Liver (tissue), 10 donors: ENCODE measurements at places on chromosomes 12 and 14. TPM values are rescaled to one million over a fixed set of nuclear protein-coding genes. Genes with fewer than 3 reads are reported as not detected.

The CLEC1A gene
- total RNA-seq: 2.1 TPM

The SMCO2 gene
- not detected for total RNA-seq

The STON2 gene
- 30.0 TPM for total RNA-seq

The PNN gene
- 31.5 TPM for total RNA-seq

The TMTC2 gene
- 0.61 TPM for total RNA-seq

- no peak for DNase-seq
Observed at GRCh38 chr12:49279706-49280159, 14.9 kb downstream of the TUBA1C start.

- DNase-seq: no peak
Observed at GRCh38 chr14:34190717-34191116, 239.8 kb upstream of the EGLN3 start.

- DNase-seq: no peak
Observed at GRCh38 chr14:54713379-54713778, 146.5 kb downstream of the SAMD4A start.

GRCh38 chr12:49369411-49370145 lies 2.3 kb downstream of the SPATS2 start:
- no peak for DNase-seq

- no peak for DNase-seq
Observed at GRCh38 chr12:39586816-39587215, 32.8 kb downstream of the ABCD2 start.

DNA sequence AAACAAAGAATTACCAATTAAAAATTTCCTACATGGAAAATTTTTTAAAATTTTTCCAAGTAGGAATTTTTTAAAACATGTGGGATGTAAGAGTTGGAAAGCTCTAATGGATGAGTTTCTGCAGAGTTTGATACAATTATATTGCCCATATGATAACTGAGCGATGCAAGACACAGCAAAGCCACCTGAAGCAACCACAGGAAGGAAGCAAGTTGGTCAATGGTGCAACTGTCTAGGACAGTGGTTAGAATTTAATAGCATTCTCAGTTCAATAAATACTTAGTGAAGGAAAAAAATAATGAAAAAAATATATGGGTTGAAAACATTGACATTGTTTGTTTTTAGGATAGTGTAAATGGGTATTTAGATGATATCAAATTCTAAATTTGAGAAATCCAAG lies 178.6 kb upstream of the GARIN2 start:
- no peak for DNase-seq

DNA sequence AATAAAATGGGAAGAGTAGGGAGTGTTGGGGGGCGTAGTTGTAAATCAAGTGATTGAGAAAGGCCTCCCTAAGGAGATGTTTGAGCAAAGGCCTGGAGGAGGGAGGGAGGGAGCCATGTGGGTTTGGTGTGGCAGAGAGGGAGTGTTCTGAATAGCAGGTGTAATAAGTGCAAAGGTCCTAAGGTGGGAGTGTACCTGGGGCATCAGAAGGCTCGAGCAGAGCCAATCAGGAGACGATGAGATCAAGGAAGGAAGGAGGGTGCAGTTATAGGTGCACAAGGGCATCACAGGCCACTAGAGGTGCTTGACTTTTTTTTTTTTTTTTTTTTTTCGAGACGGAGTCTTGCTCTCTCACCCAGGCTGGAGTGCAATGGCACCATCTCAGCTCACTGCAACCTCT lies 77.9 kb upstream of the PLXNC1 start:
- DNase-seq: no peak

DNA sequence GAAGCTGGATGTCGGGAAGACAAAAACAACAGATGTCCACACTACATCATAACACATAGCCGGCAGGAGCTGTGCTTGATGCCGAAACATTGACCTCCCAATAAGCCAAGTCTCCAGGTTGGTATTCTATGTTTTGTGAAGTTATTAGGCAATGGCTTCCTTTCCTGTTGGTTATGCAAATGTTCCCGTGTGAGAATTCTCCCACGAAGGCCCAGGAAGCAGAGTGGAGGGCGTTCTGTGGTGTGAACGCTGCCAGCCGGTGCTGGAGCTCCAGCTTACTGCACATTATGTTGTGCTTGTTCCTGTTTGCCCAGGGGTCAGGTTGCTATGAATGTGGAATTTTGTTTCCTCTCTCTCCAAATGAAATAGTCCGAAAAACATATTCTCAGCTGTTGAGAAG lies 156.4 kb upstream of the HMGA2 start:
- no peak for DNase-seq

- no peak for DNase-seq
Observed at GRCh38 chr14:56811593-56812363, 1.5 kb upstream of the OTX2 start.

- no peak for DNase-seq
Observed at GRCh38 chr12:75477137-75477536, 3.4 kb upstream of the GLIPR1 start.

GRCh38 chr14:89349171-89350008 lies 67.6 kb downstream of the FOXN3 start:
- DNase-seq: no peak

DNA sequence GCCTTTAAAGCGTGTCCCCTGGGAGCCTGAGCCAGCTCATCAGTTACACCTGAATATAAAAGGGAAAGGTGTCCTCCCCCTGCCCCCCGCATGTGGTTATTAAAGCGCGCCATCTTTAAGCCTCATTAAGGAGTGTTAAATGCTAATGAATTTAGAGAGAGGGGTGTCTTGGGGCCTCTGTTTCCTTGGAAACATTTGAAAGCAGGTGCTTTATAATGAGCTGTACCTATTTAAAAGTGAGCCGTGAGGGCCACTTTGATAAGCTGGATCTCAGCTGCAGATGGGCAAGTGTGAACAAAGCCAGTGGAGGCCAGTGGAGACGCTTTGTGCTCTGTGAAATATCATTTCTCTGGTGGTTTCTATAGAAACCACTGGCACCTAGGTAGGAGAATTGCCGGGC lies 84.0 kb downstream of the BEGAIN start:
- DNase-seq: no peak

GRCh38 chr14:104446611-104447010 lies 133.0 kb upstream of the C14orf180 start:
- DNase-seq: no peak

DNA sequence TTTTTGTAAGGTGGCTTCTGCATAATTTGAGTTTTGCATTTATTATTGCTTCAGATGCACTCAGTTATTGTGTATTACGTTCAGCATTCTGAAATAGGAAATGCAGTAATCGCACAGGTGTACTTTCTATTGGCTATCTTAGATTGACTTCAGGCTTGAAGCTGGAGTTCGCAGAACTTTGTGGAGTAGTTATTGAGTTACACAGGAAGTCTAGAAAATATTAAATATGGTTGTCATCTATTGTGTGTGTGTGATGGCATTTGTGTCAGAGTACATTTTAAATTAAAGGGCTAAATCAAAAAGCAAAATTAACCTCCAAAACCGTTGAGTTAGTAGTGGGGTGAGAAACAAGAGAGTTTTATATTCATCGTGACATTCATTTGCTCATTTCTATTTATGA lies 2.7 kb downstream of the ARID2 start:
- DNase-seq: no peak

GRCh38 chr14:51053157-51053556 lies 41.7 kb downstream of the TRIM9 start:
- DNase-seq: no peak

DNA sequence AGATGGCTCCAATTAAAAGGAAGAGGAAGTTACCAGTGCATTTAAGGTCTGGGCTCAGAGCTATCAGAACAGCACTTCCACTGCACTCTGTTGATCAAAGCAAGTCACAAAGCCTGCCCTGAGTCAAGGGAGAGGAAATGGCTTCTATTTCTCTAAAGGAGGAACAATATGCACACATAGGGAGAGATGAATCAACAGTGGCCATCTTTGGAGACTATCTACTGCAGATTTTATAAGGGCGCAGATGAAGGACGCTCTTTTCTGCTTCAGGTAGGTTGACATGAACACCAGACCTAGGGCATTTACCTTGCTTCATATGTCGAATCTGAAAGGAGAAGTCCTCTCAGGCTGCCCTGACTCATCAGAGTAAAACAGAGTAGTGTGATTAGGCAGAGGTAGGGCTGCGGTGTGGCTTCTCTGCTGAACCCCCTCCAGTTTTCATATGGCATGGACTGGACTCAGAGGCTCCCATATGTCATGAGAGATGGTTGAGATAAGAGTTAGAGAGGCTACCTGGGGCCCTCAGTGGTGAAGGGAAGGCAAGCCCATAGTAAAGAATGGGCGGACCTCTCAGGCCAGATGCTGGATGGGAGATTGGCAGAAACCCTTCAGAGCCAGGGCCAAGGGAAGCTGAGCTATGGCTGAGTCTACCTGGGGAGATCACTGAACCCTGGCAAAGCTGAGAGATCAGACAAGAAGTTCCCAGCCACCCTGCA lies 84.4 kb downstream of the ARF6 start:
- no peak for DNase-seq

DNA sequence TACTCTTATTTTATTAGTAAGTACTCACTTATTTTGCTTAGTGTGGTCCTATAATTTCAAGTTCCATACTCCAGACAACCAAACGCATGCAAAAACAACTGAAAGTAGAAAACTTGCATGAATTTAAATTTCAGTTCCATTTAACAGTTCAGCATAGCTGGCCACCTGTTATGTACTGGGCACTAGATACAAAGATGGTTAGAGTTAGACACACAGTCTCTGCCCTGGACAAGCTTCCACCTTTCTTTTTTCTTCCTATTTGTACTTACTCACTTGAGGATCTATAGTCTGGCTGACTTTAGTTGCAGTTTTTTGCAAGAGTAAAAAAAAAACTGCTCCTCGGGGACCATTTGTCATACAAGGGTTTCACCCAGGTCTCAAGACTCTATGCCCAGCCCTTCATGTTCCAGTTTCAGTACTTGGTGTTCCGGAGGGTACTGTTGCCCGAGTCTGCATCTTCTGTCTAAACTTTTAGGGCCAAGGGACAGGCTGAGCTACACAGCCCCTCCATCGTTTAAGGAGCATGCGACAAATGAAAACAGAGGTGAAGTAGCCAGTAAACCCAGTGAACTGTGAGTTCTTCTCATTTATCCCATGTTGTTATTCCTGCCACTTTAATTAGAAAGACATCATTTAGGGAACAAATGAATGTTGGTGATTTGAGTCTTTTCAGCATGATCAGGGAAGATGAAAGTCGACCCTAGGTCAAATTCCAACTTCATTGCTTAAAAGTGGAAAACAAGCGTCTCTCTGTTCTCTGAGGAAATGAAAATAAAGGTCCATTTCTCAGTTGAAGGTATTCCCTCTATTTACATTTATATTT lies 22.3 kb downstream of the RPGRIP1 start:
- no peak for DNase-seq

DNA sequence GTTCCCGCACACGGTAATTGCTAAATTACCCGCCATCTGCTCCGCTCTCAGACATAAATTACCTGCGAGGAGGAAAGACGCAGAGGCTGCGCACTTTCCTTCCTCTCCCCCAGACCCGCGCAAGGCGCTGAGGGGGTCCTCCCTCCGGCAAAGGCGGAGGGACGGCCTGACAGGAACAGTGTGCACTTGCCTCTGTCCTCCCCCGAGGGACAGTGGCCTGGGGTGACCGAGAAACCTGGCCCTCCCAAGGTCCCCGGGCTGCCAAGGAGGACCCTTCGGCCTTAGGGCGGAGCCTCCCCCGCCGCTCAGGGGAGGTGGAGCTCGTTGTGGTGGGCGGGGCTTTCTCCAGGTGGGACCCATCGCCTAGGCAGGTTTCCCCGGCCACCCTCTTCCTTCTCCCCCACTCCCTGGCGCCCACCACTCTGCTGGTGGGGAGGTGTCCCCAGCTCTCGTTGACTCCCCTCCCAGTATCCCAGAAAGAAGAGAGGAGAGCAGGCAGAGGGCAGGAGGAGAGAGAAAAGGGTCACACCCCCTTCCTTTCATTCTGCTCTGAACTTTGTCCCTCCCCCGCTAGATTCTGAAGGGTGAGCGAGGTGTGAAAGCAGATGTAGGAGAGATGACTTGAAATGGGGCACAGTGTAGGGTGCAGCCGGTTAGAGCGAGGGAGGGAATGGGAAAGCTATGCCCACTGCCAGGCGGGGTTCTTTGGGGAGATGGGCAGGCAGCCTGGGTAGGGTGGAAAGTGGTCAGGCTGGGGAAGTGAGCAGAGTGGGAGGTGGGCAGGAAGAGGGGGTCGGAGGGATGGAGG lies 11.4 kb upstream of the CALCOCO1 start:
- DNase-seq: no peak

- no peak for DNase-seq
Observed at GRCh38 chr12:40158592-40159111, 52.8 kb upstream of the SLC2A13 start.

GRCh38 chr12:6535960-6536847 lies 1.9 kb downstream of the GAPDH start:
- no peak for DNase-seq

DNA sequence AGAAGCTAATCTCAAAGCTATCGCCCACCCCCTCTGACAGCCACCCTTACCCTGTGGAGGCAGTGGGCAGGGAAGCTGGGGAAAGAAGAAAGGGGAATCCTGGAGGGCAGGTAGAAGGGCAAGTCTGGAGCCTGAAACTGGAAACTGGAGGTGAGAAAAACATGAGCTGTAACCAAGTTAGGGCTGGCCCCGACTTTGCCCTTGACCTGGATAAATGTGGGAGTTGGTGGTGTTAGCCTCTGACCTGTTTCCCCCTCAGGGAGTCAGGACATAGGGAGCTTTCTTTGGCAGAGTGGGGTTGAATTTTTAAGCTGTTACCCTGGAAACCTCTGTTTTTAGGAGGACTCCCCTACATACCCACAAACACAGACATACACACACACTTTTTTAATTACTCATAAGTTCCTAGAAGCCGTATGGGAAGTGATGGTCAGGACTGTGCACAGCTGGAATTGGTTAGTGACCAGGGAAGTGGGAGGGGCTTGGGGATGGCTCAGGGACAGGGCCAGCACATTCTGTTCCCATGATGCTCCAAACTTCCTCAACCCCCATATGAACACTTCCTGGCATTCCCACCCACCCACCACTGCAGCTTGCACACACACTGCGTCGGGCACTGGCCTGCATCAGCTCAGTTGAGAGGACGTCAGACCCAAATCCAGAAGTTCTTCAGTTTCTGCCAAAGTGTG lies 5.0 kb upstream of the MMP19 start:
- peak; percentile 39 for DNase-seq

- no peak for DNase-seq
Observed at GRCh38 chr12:34296143-34297041, 274.1 kb downstream of the ALG10 start.

GRCh38 chr12:124868252-124869058 lies 4.8 kb upstream of the SCARB1 start:
- no peak for DNase-seq

GRCh38 chr14:93332397-93332852 lies 411 bp downstream of the BTBD7 start:
- DNase-seq: peak; percentile 65

DNA sequence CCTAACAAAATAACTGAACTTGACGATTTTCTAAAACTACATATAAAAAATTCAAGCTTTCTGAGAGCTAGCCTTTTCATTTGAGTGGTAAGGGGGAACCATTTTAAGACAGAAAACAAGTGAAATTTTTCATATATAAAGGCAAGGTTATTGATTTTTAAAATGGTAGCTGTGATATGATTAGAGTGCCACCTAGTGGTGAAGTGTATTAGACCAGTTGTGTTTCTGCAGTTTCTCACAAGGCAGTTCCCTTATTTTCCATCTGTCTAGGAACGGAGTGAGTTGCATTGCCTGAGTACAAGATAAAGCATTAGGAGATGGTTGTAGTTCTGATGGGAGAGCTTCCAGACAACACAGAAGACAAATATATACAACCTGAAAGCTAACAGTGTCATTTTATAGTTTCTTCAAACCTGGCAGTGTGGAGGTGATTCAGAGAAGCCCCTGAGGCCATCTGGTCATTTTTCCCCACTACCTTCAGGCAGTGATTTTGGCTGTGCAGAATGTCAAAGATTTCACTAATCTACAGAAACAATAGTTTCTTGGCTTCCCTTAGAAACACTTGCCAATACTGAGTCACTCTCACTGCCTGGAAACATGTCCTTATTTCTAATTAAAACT lies 180.8 kb downstream of the C12orf50 start:
- DNase-seq: no peak
